ENCODE measurements at places on chromosomes 1 and 21.

GRCh38 chr21:20261364-20261763 lies 736.8 kb upstream of the NCAM2 start:
- DNase-seq, result no peak

DNA sequence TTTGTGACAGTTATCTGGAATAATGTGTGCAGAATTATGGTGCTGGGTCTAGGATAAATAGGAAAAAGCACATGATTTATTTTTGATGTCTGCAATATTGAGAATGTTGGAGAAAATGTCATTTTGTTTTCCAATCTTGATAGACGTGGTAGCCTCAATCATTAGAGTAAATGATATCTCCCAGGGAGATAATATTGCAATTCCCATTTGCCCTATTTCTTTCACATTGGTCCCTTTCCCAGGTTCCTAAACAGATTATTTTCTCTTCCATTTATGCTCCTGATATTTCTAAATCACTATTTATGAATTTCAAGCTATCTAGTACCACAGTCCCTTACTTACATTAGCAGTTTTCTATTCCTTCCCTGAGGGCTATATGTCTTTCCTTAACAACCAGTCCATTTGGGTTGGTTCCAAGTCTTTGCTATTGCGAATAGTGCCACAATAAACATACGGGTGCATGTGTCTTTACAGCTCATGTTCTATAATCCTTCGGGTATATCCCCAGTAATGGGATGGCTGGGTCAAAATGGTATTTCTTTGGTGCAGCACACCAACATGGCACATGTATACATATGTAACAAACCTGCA lies 447.3 kb downstream of the PLA2G4A start:
- no peak for DNase-seq

GRCh38 chr1:199978408-199978940 lies 49.0 kb upstream of the NR5A2 start:
- DNase-seq, result no peak

DNA sequence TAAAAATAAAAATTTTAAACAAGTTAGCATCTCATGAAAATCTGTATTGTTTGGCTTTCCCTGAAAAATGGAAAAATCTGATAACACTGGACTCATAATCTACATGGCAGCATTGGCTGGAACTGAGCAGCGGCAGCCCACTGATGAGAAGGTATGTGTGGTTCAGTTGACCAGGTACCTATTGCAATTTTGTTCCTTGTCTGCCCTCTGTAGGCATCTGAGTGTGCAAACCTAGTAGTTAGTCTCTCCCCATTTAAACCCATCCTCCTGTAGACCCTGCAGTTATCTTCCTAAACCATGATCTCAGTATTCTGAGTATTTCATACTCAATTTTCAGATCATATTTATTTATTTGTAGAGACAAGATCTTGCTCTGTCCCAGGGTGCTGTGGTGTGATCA lies 59.4 kb upstream of the SERBP1 start:
- DNase-seq, result no peak

DNA sequence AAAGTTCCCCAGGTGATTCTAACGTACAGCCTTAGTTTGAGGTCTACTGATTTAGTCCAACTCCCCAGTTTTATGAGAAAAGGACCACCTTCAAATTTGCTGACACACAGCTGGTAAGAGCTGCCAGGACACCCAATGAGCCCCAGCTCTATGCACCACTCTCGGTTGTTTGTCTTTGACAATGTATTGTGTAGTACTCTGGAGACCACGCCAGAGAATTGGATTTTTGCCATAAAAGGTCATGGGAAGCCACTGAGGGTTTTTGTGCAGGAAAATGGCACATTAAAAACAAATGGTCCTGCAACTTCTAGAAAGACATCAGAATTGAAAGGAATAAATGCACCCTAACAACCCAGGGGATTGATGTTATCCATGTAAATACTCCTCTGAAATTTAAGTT lies 7.1 kb upstream of the IER5 start:
- no peak for DNase-seq

- DNase-seq, result no peak
Measured at GRCh38 chr1:6269720-6270400, 9.0 kb upstream of the GPR153 start.

DNA sequence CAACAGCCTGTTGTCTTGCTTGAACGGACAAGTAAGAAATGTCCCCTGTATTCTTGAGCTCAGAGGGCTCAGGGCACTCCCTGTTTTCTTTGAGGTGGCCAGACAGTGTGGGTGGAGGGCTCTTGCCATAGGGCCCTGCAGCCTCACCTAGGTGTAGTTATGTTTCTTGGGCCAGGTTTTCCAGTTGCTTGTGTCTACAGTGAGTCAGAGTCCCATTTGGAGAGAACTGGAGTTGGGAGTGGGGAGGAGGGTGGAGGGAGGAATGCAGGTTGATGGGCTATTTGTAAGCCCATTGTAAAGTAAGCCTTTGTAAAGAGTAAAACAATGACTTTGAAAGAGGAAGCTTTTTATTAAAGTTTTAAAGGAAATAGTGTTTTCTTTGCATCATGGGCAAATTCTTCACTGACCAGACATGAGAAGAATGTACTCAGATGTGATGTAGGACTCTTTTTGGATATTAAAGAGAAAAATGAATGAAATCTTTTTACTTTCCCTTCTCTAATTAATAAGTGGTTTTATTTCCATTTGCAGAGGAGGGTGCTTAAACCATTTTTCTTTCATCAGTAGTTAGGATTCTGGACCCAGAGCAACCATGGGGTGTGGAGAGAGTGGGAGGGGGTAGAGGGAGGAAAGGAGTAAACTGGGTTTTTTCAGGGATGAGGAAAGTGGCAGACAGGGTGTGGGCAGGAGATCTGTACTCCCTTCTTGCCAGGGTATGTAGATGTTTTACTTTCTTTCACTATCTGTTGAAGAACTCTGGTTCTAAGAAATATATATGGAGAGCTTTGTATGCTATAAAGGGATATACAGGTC lies 45.1 kb upstream of the MACF1 start:
- DNase-seq, result no peak

GRCh38 chr1:93814059-93814794 lies 64.8 kb downstream of the DNTTIP2 start:
- no peak for DNase-seq

DNA sequence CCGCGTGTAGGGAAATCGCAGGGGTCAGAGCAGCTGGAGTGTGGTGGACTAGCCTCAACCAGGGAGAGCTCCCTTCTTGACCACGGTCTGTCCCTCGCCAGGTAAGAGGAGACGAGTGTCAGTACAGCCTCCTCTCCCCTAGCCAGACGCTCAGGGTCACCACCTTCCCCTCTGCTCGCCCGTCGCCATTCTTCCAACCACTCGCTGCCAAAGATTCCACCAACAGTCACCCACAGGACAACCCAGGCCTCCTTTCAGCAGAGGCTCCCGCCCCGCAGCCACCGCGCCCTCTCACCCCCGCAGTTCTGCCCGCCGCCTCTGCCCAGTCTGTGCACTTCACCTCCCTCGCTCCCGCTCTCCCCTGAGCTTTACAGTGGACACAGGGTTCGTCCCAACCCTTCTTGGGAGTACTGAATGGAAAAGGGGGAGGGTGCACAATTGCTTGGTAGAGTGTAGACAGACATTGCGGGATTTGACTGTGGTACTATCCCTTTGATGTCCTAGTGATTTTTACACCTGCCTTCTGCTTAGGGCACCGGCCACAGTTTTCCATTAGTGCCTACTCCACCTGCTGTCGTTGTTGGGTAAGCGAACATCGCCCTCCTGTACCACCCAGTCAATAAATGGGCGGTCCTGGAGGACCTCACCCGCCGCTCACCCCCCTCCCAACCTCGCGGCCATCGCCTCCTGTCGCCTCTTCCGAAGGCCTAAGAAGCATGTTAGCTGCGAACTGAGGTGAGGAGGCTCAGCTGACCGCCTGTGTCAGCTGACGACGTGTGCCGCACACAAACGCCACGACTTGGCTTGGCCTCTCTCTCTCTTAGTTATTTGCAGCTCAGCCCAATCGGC lies 9.2 kb upstream of the NBPF11 start:
- no peak for DNase-seq

DNA sequence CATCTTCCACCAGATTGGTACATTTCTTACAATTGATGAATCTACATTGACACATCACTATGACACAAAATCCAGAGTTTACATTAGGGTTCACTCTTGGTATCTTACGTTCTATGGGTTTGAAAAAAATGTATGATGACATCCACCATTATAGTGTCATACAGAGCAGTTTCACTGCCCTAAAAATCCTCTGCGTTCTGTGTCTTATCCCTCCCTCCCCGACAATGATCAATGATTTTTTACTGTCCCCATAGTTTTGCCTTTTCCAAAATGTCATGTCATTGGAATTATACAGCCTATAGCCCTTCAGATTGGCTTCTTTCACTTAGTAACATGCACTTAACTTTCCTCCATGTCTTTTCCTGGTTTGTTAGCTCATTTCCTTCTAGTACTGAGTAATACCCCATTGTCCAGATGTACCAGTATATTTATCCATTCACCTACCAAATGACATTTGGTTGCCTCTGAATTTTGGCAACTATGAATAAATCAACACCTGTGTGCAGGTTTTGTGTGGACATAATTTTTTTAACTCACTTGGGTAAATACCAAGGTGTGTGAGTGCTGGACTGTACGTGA lies 80.9 kb upstream of the CDC42BPA start:
- no peak for DNase-seq

DNA sequence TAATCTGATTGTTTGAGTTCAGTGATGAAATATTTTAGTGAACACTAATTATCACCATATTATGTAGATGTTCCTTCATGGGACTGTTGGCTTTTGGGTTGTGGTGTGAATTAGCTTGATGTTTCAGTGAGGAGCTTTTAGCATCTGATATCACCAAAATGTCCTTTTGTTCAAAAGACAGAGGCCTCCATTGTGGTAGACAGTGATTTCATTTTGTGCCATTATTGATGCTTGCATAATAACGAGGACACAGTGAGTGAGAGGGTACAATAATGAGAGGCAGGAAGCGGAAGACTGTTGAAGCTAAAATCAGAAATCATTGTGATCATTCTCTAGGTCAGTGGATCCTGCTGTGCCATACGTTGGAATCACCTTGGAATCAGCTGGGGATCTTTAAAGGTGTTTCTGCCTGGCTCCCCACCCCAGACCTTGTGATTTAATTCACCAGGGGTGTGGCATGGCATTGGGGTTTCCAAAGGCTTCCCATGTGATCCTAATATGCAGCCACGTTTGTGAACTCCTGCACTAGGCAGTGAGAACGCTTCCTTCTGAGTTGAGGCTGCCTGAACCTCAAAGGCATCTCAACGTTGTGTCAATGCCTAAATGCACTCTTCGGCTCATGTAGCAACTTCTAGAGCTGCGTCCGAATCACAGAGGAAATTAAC lies 82.1 kb upstream of the KIF1B start:
- no peak for DNase-seq

GRCh38 chr21:45543371-45543709 lies 1.1 kb upstream of the SLC19A1 start:
- DNase-seq, result no peak

DNA sequence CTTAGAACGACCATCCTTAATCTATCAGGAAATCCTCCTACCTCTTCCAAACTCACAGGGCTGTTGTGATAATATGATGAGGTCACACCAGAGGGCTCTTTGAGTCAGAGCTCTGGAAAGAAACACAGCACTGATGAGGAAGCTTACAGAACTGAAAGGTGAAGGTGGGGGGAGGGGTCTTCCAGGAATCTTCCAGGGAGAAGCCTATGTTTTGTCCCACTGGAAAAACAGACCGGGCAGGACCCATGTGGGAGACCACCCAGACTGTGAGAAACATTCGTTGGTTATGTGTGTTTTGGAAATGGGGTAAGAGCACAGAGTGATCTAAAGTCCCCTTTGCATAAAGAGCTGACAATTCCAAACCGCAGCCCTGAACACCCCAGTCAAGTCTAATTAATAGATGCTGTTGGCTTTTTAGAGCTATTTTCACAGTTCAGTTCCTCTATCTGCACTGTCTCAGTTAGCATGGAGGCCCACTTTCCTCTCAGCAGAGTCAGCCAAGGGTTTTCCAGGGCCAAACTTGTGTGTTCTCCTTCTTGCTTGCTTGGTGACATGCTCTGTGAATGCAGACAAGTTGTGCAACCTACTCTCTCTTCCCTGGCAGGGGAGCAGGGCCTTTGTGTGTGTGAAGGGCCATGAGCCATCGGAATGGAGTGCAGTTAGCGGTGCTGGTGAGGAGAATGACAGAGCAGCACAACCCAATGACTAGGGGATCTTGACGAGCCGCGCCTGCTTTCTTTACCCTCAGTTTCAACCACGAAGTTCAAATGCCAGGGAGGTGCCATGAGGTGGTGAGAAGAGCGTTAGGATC lies 12.3 kb downstream of the PHLDA3 start:
- no peak for DNase-seq

DNA sequence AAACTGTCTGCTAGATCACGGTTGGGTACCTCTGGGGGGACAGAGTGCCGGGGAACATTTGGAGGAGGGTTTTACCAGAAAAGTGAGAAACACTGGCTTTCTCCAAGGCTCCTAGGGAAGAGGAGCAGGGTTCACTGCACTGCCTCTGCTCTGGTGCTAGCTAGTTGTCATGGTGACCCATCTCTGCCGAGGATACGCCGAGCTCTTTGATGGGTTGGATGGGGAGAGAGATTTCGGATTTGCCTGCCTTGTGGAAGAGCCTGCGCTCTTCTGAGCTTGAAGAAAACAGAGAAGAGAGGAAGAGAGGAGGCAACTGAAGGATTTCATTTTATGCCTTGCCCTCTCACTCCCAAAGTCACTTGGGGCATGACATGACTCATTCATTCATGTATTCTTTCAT lies 92.1 kb downstream of the NAV1 start:
- DNase-seq, result no peak

DNA sequence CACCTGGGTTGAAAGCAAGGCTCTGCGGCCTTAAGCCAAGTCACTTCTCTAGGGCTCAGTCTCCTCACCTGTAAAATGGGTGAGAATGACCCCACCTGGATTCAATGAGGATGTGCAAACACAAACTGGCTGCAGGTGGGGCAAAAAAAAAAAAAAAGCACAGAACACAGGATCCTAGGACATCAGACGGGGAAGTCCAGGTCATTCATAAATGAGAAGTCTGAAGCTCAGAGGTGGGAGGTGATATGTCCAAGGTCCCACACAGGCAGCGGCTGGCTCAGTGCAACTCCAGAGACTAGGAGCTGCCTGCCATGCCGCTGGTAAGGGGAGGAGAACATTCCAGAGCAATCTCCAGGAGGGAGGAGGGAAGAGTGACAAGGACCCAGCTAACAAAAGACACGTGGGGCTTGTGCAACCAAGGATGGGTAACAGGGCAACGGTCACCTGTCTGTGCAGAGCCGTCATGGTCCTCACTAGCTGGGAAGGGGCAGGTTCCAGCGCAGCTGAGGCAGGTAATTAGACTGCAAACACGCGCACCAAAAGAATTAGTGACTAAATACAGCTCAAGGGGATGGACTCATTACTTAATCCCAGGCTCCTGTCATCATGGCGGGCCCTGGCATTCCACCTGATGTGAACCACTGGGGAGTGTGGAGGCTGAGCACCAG lies 19.5 kb downstream of the IFFO2 start:
- no peak for DNase-seq

DNA sequence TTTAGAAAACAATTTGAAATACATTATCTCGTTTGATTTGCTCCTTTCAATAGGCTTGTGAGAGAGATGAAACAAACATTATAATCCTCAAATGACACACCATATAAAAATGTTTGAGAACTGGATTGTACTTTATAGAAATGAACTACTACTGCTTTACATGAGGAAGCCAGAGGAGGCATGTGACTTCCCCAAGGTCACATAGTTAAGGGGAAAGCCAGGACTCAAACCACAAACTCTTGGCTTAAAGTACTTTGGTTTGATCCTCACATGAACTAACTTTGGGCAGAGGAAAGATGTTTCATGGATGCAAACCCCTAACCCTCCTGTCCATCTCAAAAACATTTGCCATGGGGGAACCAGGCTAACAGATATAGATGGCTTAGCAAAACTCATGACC lies 4.7 kb downstream of the ARHGEF11 start:
- DNase-seq, result no peak

All from cortex of kidney (tissue), 1 donor.